ENCODE measurements at places on chromosomes 16 and 17. TPM values are rescaled to one million over a fixed set of nuclear protein-coding genes. Genes with fewer than 3 reads are reported as not detected.

The TMEM204 gene
- 10.0 TPM for total RNA-seq

GRCh38 chr17:63647065-63647725 lies 25.0 kb downstream of the MAP3K3 start:
- DNase-seq = no peak

GRCh38 chr16:8845699-8846298 lies 23.0 kb downstream of the CARHSP1 start:
- DNase-seq = no peak

DNA sequence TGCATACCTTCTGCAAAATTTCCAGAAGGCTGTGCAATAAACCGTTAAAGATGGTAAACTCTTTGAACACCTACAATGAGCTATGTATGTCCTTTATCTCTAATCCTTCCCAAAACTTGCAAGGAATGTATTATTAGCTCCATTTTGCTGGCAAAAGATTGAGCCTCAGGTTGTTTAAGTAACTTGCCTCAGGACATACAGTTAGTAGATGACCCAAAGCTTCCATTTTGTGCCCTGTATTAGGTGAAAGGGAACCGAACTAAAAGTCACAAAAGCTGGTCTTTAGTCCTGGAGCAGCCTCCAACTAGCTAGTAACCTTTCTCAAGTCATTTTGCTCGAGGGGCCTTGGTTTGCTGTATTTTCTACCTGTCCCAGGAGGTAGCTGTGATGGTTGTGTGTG lies 4.3 kb downstream of the ADGRG3 start:
- no peak for DNase-seq

The TNFRSF13B gene
- not detected for total RNA-seq

GRCh38 chr16:66894948-66895688 lies 14.8 kb downstream of the PDP2 start:
- no peak for DNase-seq

GRCh38 chr17:77476931-77477805 lies 336.4 kb downstream of the SEC14L1 start:
- peak; percentile 67 for DNase-seq

The PDIA2 gene
- 1.1 TPM for total RNA-seq

GRCh38 chr16:35713762-35714650 lies 2254.6 kb downstream of the TP53TG3F start:
- no peak for DNase-seq

The FA2H gene
- 0.26 TPM for total RNA-seq

DNA sequence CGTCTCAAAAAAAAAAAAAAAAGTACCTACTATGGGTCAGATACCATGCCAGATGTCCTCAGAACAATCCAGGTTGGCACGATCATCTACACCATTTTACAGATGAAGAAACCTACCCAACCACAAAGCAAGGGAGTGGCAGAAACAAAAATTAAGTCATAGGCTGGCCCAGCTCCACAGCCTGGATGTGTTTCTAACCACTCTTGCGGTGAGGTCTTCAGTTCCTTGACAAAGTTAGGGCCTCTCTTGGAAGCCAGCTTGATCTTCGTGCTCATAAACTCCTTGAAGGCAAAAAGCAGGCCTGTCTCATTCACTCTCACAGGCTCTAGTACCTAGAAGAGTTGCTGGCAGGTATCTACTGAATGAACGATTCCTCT lies 6.2 kb downstream of the GGA2 start:
- no peak for DNase-seq

DNA sequence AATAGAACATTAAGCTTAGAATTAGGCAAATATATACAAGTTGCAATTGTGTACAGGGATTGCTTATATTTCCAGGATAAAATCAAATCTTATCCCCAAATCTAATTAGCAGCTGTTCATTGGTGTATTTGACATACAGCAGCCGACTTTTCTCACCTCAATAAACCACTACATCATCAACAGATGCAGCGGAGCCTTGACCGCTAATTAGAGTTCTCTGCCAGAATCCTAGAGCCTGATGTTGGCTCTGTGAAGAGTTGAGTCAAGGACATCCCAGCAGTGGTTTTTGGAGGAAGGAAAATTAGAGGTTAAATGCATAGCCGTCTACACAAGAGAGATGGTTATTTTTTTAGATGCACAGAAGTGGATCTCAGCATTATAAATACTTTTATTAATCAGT lies 221.9 kb upstream of the CACNG5 start:
- DNase-seq = no peak

DNA sequence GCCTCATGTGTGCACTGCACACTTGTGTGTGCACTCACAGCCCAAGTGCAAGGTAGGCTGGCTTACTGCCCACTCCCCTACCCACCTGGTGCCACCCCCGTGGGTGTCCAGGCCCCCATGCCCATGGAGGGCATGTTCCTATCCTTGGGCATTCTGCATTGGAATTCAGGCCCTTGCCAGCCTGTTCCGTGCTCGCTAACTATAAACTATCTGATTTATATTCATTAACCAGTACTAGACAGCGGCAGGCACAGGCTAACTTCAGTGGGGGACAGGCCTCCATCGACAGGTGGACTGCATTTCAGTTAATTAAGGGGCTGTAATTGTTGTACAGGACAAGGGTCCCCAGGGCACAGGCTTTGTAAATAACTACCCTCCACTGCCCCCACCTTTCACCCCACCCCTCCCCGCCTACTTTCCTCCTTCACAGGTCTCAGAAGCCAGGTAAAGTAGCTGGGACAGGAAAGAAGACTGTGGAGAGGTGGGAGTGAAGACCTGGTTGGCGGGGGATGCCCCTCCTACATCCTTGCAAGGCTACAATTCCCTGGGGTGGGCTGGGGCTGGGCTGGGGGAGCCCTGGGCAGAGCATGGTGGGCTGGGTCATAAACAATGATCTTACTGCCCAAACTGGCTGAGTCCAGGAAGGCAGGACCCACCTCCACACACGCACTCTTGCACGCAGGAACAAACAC lies 119.0 kb upstream of the LHX1 start:
- DNase-seq = no peak

The PAQR4 gene
- 4.5 TPM for total RNA-seq

DNA sequence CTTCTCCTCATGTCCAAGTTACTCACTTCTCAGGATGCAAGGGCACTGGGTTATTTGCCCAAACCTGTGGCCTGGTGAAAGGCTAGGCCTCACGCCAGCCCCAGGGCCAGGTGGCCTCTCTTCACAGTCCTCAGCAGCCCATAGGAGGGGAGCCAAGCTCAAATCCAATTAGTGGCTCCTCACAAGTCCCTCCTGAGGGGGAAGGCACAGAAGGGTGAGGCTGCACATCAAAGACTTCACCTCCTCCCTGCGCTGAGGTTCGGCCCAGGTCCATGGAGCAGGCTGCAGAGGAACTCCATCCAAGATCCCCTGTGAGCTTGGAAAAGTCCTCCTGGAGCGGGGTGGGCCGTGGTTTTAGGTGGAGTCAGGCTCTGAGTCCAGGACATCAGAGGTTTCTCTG lies 320.0 kb downstream of the FOXL1 start:
- no peak for DNase-seq

DNA sequence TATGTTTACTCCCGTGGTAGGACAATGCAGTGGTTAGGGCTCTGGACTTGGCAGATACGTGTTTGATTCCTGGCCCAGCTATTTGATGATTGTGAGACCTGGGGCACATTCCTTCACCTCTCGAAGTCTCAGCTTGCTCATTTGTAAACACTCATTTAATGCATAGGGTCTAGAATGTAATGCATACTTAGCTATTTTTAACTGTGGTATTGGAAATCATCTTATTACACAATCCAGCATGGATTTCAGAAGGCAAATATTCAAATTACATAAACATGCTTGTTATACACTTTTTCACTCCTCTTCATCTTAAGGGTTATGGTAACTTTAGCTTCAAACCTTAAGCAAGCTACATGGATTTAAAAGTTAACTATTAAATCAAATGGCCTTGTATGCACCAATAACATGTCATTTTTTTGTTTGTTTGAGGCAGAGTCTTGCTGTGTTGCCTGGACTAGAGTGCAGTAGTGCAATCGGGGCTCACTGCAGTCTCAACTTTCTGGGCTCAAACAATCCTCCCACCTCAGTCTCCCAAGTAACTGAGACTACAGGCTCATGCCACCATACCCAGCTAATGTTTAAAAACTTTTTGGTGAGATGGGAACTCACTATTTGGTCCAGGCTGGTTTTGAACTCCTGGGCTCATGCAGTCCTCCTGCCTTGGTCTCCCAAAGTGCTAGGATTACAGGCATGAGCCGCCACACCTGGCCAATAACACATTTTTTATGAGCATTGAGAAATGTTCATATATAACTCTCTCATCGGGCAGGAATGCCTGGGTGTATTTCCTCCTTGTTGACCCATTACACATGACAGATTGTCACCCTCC lies 52.5 kb downstream of the VAT1L start:
- DNase-seq = no peak

GRCh38 chr17:74987909-74988711 lies 678 bp downstream of the CDR2L start:
- DNase-seq = peak; percentile 75

The ACSM2B gene
- total RNA-seq = 0.37 TPM

DNA sequence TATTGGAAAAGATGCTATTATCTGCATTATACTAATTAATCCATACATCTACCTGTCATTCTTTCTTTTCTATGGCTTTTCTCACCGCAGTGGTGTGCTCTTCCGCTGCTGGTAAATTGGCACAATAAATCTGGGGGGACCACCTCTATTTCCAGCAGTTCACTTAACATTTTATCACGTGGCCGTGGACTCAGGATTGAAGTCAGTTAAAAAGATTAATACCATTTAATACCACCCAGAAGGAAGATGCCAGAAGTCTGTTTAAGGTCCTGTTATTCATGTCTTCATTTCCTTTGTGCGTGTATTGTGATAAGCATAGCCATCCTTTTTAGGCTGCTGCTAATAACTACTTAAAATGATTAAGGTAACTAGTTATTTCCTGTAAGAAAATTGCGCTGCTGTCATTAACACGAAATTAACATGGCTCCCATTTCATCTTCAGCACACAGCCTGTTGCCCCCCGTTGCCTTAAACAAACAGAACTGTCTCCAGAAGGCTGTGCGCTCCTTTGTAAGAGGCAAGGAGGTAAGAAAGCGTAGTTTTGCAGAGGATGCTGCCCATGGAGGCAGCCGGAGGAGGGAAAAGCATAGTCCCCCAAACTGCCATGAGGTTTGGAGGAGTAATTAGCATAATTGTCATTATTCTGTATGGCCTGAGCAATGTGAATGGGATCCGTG lies 414.4 kb downstream of the UTP18 start:
- no peak for DNase-seq

The PDILT gene
- not detected for total RNA-seq

The CCDC40 gene
- total RNA-seq = 8.0 TPM

The PHF23 gene
- 18.8 TPM for total RNA-seq

The KCNJ12 gene
- 4.1 TPM for total RNA-seq

- DNase-seq = no peak
These were observed 36.1 kb downstream of the CYB5D2 start for GRCh38 chr17:4179071-4179470.

GRCh38 chr17:67717192-67717623 lies 528 bp upstream of the NOL11 start:
- DNase-seq = no peak

The FOXL1 gene
- 7.8 TPM for total RNA-seq

DNA sequence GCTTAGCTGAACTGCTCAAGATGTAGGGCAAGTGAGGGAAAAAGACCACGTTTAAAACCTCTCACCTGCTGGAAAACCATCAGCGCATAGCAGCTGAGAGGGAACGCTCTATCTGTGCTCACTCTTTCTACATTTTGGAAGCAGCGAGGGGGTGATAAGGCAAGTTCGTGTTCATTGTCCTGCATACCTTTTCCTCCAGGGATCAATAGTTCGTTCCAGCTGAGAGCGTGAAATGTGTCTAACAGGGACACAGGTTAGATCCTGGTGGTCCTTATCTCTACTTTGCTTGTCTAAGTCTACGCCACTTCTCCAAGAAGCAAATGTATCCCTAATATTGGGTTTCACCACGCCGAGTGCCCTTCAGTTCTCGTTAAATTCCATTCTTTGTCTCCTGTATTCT lies 183.5 kb upstream of the ZFHX3 start:
- no peak for DNase-seq

- DNase-seq = no peak
These were observed 31.4 kb downstream of the CACNG4 start for GRCh38 chr17:66995944-66996343.

- DNase-seq = no peak
These were observed 19.5 kb upstream of the RAP1GAP2 start for GRCh38 chr17:2776589-2777241.

The FSCN2 gene
- 0.69 TPM for total RNA-seq

GRCh38 chr17:81524039-81524864 lies 3.9 kb upstream of the FSCN2 start:
- DNase-seq = no peak

DNA sequence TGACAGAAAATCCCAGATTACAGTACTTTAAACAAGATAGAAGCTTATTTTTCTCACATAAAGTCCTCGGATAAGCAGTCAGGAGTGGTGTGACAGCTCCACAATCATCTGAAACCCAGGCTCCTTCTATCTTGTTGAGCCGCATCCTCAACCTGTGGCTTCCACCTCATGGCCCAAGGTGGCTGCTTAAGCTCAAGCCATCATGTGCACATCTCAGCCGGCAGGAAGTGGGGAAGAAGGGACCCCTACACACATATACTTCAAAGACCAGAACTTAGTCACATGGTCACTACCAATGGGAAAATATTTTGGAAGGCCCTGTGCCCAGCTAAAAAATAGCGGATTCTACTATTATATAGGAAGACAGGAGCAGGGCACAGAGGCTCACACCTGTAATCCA lies 11.0 kb upstream of the FBXO47 start:
- DNase-seq = no peak
